Neural crest cell (in vitro differentiated cells): ENCODE measurements at places on chromosomes 6 and 20.

DNA sequence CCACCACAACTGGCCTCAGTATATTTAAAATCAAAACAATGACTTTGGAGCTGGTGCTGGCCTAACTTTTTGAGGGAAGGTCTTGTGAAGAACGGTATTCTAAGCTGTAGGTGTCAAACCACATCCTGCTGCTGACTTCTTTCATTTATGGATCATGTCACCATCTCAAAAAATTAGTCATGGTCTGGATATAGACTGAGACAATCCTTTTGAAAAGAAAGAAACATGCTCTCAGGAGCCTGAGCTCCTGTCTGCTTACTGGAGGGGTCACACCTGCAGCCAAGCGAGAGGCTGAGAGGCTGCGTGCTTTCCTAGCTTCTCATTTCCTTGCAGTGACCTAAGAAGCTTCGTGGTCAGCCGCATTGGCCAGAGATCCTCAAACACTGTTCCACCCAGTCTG lies 55.2 kb downstream of the TIAM2 start:
- DNase-seq, result no peak

GRCh38 chr20:18363708-18364107 lies 75.4 kb downstream of the ZNF133 start:
- DNase-seq, result no peak

- no peak for DNase-seq
These were observed 67.2 kb upstream of the LAMP5 start for GRCh38 chr20:9447182-9447581.

GRCh38 chr6:144012534-144012933 lies 4.5 kb upstream of the PLAGL1 start:
- no peak for DNase-seq

- no peak for DNase-seq
These were observed 510.8 kb upstream of the POU3F2 start for GRCh38 chr6:98323605-98324004.

GRCh38 chr6:42981836-42982235 lies 2.5 kb upstream of the PPP2R5D start:
- no peak for DNase-seq

DNA sequence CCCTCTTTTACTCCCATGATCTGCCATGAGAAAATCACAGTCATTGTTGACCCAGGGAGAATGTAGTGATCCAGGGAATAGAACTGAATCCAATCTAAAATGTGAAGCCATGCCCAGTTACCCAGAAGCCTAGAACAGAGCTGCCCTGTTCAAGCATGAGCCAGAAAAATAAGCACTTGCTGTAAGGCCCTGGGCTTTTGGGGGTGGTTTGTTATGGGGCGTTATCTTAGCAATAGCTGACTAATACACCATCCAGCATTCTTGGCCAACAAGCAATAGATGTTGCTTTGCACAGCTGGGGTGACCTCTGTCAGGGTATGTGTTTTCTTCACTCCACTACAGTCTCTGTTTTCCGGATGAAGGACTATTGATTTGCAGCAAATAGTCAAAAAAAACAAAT lies 120.4 kb downstream of the ZFP64 start:
- no peak for DNase-seq

DNA sequence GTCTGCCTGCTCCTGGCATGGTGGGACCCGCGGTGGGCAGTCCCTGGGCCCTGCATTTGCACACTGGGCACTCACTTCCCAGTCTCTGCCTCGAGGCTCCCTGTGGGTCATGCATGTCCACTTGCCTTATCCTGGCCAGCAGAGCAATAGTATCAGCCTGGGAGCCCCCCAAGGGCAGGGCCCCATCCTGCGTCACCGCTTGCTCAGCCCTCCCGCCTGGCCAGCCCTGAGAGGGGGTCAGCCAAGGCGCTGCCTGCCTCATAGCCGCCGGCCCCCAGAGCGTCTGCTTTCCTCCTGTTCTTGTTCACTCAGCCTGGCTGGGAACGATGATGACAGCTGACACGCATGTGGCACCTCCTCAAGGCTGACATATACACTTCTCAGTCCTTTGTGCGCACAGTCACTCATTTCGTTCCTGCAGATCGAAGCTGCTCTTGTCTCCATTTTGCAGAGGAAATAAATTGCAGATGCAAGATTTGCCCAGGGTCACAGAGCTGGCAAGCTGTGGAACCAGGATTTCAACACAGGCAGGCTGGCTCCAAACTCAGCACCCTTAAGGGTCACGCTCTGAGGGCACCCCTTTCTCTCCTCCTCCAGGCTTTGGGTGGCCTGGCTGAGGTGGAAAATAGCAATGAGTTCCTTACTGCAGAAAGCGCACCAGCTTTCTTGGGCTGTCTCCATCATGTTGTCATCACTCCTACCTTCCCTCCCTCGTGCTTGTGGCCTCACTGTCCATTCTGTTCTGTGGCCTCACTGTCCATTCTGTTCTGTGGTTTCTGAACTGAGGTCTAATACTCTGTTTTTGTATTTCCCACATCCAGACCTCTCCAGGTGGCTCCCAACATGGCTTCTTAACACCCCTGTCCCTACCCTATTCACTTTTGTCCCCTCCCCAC lies 17.2 kb downstream of the KCNK17 start:
- no peak for DNase-seq

DNA sequence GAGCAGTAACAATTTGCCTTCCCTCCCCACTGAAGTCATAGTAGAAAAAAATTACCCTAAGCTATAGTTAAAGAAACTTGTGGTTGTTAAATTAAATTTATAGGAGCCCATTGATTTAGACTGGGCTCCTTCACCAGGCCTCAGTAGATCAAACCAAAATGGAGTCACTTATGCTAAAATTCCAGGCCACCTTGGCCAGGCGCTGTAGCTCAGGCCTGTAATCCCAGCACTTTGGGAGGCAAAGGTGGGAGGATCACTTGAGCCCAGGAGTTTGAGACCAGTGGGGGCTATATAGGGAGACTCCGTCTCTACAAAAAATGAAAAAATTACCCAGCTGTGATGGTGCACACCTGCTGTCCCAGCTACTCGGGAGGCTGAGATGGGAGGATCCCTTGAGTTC lies 15.0 kb upstream of the GMNN start:
- DNase-seq, result no peak

GRCh38 chr6:162620073-162620472 lies 107.5 kb downstream of the PRKN start:
- no peak for DNase-seq

GRCh38 chr20:40960521-40960956 lies 68.1 kb upstream of the TOP1 start:
- no peak for DNase-seq

DNA sequence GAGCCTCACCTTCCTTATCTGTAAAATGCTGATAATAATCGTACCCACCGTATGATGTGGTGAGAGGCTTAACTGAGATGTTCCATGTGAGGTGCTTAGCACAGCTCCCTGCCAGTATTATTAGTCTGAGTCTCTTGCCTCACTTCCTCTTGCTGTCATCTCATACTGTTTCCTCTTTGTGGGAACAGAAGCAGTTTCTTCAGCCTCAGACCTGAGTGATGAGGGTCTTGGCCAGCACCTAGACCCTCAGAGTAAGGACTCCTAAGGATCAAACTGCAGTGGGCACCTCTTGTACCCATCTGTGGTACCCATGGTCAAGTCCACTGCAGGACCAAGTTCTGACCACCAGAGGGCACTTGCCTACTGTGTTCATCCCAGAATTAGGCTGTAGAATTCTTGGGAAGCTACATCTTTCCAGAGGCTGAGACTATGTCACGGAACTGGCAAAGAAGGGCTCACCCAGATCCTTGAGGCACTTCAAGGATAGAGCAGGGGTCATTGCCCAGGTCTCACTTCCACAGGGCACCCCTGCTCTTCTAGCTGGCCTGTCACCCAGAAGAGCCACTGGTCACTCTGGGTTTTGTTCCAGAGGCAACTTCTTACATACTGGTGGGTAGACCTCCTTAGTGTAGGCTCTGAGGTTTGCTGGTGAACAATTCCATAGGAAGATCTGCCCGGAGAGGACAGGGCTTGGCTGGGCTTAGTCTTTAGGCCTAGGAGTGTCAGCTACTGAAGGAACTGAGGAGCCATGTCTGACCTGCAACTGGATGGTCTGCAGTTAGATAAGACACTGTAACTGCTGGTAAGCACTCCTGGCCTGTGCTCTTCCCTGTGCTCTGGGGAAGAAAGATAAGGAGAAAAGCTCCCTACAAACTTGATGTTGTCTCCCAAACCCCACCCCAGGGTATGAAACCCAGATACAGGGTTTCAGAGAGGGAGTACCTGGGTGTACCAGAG lies 20.6 kb upstream of the SGK2 start:
- DNase-seq, result peak; percentile 71

GRCh38 chr6:70186461-70186860 lies 116.4 kb downstream of the COL9A1 start:
- DNase-seq, result no peak

GRCh38 chr20:2694008-2694471 lies 1.5 kb downstream of the EBF4 start:
- no peak for DNase-seq

- DNase-seq, result no peak
These were observed 55.2 kb downstream of the PTPN1 start for GRCh38 chr20:50565383-50565782.

DNA sequence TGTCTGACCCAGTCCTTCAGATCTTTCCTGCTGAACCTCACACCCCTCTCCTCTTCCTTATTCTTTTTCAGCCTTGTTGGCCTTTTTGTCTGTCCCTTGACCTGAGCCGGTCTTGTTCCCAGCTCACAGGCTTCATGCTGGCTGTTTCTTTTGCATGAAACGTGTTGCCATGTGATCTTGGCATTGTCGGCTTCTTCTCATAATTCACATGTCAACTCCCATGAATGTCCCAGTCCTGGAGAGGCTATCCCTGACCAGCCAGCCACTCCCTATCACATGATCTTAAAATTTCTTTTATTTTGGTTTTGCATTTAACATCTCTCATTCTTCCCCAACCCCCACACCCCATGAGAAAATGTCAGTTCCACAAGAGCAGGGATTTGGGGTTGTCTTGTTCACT lies 131.2 kb upstream of the TSHZ2 start:
- DNase-seq, result no peak

DNA sequence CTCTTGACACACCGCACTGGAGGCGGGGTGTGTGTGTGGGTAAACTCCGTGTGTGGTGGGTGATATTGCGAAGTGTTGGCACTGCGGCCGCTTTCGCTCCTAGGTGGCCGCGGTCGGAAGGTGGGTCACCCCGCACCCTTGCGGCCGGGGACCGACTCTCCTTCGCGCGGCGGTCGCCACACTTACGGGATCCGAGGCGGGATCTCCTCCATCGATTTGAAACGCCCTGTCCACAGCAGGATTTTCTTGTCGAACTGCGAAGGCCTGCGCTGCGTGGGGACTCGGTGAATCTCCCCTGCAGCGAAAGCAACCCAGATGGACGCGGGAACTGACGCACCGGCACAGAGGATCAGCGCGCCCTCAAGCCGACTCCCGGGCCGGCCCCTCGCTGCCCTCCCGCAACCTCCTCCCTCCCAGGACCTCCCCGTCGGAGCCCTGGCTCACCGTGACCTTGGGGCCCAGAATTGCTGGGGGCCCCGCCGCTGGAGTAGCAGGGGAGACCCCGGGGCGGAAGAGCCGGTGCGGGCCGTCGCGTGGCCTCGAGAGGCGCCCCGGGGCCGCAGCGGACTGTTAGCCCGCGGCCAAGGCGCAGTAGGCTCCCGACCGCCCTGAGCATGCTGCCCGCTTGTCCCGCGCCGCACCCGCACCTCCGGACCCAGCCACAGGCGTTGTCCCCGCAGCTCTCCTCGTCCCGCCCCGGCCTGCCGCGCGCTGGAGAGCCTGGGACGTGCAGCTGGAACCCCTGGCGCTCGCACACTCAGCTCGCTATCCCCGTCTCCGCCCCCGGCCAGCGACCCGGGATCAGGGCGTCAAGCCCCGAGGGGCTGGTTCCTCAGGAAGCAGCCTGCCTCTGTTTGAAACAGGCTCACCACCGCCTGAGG lies at the start of gene FAM162B:
FAM162B (minus strand) TSS at position 759 of the 881 bp plus-strand sequence; CDS start at position 616, 143 bp downstream.
- DNase-seq, result peak; percentile 57

DNA sequence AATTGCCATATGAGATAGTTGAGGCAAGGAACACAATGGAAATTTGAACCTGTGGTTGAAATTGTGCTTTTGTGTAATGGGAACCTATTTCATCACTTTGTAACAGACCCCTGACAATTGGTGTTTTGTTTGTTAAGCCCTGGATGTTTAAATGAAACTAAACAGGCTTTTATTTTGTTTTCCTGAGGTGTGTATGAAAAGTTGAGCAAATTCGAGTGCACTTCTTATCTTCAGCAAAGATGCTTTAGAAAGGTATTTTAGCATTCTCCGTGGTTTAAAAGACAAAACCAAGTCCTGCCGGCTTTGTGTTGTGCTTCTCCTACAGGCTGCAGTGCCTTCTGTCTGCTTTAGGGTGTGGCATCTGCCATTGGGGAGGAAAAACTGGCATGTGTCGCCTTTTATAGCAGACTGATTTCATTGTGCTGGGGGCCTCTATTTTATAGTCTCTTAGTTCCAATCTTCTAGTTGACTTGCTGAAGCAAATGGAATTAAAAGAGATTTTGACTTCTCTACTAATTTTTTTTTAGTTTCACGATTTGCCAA lies 2.2 kb upstream of the ARID1B start:
- no peak for DNase-seq

DNA sequence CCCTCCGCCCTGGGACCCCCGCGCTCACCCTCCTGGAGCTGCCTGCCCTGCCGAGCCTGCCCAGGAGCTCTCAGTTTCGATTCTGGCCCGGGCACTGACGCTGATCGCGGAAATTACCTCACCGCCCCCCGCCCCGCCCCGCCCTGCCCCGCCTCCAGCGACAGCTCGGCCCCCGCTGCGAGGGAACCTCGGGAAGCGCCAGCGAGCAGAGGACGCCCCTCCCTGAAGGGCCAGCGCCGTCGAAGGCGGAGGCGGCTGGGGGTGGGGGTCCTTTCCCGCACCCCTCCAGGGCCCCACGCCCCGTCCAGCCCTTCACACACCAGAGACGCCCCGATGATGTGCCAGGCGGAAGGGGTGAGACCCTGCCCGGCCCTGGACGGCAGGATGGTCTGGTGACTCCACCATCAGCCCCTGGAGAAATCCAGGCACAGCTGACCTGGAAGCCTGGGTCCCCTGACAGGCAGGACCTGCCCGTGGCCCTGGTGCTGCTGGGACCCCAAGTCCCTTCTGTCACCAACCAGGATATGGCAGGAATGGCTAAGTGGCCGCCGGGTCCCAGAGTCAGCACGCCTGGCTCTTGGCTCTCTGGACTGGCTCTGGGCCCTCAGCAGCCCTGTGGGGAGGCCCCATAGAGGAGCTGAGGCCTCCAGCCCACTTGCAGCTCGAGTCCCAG lies at the start of gene HELZ2:
HELZ2 (minus strand) TSS at position 84 of the 673 bp plus-strand sequence. CDS start 1,854 bp downstream, outside the sequence.
- DNase-seq, result peak; percentile 38

- no peak for DNase-seq
These were observed 284.8 kb downstream of the SMOC2 start for GRCh38 chr6:168725802-168726201.

- DNase-seq, result no peak
These were observed 658.2 kb downstream of the HACE1 start for GRCh38 chr6:104201557-104201956.

DNA sequence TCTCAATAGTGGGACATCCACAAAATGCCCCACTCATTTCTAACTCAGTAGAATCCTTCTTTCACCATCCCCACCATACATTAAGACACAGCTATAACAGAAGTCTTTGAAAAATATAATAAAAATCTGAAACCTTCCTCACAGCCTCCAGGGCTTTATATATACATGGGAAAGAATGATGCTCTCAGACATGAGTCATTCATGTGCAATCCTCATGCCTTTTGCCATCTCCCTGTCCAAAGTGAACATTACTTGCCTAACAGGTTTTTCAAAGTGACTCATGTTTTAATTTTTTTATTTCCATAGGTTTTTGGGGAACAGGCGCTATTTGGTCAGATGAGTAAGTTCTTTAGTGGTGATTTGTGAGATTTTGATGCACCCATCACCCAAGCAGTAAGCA lies 162.7 kb downstream of the RALGAPA2 start:
- DNase-seq, result no peak
